ENCODE measurements at places on chromosomes 5 and 9.

- DNase-seq, result peak; percentile 90
These were observed 9.8 kb downstream of the TGFBI start for GRCh38 chr5:136038635-136039034.

DNA sequence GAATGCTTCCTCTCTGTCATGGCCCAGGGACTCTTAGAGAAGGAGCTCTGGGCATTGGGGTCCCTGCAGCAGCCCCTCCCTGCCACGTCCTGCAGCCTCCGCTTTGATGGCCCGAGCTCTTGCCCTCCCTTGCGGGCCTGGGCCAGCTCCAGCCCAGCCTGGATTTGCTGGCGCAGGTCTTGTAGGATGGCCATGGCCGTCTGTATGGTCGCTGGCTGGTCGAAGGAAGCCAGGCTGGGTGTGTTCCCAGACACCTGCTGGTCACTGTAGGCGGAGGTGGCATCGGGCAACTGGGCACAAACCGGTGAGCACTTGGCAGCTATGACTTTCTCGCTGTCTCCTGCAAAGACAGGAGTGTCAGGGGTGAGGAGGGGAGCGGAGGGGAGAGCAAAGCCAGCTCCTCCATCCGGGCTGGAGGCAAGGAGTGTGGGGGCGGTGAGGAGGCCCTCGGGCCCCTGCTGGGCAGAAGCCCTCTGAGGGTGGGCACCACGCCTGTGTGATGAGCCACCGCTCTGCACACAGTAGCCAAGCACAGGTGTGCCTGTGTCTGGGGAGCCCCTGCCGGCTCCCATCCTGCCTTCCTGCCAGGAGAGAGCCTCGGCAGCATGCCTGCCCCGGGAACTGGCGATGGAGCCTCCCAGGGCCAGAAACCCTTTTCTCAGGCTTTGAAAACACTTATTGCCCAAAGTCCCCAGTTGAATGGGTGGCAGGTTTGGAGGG is 12.4 kb downstream of the CCDC187 start:
- DNase-seq, result no peak

DNA sequence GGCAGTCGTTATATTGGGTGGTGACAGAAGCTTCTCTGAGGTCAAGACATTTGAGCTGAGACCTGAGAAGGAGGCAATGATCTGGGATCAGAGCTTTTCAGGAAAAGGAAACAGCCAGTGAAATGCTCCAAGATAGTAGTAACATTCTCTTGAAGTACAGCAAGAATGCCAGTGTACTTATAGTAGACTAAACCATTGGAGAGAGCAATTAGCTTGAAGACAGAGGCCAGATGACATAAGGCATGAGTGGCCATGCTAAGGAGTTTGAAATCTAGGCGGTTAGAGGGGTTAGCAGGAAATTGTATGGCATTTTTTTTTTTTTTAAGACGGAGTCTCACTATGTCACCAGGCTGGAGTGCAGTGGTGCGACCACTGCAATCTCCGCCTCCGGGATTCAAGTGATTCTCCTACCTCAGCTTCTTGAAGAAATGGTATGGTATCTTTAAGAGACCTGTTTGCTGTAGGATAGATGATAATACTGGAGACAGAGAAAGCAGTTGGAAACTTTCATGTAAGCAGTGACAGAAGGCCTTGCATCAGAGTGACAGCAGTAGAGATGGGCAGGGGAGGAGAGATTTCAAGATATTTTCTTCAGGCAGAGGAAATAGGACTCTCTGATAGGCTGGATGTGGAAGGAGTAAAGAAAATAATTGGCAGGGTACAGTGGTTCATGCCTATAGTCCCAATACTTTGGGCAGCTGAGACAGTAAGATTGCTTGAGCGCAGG is 482.2 kb upstream of the PAPPA start:
- DNase-seq, result peak; percentile 64

- peak; percentile 26 for DNase-seq
These were observed 154.1 kb downstream of the ARHGAP26 start for GRCh38 chr5:142924135-142924883.

DNA sequence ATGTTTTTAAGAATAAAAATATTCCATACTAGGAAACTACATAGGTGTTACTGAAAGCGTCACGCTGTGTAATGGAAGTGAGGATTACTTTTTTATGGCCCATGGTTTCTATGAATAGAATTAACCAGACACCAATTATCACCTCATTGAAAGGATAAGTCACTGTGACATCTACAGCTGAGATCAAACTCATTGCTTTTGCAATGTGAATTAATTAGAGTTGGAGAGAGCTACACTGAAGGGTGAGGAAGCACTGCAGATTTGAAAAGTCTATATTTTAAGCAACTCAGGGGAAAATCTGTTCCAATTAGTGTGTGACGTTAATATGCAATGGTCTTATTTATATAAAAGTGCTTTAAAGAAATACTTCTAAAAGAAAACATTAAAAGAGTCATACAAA is 1300.1 kb upstream of the DMAC1 start:
- no peak for DNase-seq

DNA sequence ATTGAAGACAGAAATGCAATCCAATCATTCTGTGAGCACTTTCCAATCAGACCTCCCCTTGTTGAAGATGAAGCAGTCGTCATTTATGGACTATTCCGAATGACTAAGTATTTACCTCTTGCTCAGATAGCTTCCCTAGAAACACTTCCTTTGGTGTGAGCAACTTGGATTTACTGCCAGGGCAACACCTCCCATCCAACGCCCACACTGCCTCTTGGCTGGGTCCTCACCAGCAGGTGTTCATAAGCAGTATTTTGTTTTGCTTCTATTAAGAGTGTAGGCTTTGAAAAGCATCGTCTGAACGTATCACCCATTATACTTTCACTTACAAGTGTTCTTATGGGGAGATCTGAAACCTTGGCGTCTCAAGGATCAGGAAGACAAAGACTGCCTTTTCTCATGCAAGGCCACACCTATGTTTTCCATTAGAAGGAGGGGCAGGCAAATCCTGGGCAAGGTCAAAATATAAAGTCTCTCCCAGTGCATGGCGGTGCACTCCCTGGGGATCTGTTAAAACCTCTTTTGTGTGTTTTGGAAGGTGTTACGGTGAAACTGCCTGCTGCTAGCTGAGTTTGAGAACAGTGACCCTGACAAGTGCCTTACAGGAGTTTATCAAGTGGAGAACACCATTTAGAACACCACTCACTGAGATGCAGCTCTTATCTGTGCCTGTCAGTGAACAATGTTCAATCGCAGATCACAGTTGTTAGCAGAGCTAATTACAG is 10.6 kb upstream of the MARCHF3 start:
- DNase-seq, result peak; percentile 14

GRCh38 chr5:178323541-178323865 is 90.9 kb upstream of the PHYKPL start:
- no peak for DNase-seq

GRCh38 chr5:39014561-39014960 is 59.6 kb downstream of the RICTOR start:
- DNase-seq, result peak; percentile 95

GRCh38 chr5:165616490-165617405 is 2111.3 kb downstream of the MAT2B start:
- peak; percentile 2 for DNase-seq

DNA sequence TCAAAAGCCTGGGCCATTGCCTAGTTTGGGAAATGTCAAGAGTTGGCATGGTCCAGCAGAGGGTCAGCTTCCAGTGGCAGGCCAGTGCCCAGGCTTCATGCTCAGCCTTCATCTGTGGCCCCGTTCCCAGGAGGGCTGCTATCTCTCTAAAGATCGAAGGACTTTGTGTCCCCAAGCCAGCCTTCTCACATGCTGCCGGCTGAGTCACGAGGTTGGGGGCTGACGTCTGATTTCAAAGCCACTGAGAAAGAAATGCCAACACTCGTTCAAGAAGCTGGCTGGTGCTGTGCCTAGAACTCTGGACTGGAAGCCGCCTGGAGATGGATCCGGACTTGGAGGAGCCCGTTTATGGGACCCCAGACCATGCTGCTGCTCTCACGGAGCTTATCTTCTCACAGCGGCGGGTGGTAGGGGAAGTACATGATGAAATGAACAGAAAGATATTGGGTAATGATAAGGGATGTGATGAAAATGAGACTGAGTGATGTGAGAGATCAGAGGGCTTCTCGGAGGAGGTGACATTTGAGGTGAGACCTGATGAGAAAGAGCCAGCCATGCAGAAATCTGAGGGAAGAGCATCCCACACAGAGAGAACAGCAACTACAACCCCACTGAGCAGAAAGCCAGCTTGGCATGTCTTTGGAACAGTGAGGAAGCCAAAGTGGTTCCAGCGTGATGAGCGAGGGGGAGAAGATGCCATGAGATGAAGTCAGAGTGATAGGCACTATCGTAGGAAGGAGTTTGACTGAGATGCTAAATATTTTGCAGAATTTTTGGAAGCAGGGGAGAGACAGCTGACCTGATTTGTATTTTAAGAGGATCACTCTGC is 54.9 kb upstream of the BOD1 start:
- peak; percentile 9 for DNase-seq

DNA sequence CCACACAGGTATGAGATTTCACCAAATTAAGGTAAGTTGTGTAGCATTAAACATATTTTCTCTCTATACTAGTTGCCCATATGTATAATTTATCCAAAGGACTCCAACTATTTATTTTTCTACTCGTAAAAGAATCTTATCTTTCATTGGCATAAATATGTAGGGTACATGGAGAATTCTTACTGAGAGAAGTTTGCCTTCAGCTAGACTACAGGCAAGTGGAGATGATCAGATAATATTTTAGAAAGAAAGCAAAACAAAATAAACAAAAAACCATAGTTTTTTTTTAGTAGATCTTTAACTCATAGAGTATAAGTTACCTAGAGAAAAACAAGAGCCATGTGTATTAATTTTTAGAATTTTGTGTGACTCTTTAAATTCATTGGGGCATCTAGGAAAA is 743.1 kb upstream of the ARRDC3 start:
- DNase-seq, result no peak

DNA sequence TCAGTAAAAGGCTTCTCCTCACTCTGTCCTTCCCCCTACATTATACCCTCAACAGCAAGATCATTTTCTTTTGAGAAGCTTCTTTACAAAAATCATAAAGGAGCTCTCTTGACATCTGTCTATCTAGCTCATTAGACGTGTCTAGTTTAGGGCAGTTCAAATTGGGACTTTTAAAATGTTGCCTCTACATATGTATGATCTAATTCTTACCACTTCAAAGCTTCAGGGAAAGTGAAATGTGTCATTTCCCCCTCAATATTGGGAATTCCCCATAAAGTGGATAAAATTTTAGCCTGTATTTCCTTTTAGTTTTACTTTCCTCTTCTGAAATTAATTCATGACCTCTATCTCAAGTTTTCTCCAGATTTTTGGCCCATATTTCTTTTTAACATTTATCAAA is 323.7 kb downstream of the ARRDC3 start:
- DNase-seq, result no peak

DNA sequence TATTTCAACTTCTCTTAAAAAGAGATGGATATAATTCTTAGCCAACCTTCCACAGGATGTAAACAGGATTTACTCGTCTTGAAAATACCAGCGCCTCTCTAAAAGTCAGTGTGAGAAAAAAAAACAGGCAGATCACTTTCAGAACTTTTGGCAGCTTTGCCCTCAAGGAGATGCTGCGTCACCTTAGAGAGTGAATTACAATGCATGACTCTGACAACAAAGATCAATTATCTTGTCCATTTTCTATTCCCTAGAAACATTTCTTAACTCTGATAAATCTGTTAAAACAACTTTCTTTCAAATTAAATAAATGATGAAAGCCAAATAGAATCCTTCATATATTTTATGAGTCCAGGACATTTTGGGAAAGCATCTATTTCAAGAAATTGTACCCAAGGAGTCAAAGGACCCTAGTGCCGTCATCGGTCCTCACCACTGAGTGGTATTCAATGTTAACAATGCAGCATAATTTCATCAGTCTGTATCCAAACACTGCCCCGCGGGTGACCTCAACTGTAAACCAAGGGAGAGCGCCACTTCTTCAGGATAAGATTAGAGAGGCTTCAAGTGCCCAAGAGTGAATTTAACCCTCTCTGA is 536.0 kb downstream of the PDE4D start:
- DNase-seq, result no peak

GRCh38 chr9:69030851-69031645 is 4.5 kb upstream of the FXN start:
- peak; percentile 22 for DNase-seq

DNA sequence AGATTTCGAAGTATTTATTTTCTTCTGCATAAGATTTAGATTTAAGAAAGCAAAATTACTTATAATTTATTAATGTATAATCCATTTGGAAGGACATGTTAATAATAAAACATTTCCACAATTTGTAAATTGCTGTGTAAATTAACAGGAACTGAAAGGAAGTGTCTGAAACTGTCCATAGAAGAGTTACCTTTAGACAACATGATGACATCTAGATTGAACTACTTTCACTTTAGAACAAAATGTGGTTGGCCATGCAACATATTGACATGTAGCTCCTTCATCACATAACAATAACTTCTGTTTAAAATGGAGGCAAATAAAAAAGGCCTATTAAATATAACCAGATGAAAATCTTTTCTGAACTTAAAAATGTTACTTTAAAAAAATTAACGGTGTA is 1849.5 kb upstream of the ACO1 start:
- no peak for DNase-seq

GRCh38 chr5:39533749-39534148 is 109.0 kb upstream of the DAB2 start:
- no peak for DNase-seq

DNA sequence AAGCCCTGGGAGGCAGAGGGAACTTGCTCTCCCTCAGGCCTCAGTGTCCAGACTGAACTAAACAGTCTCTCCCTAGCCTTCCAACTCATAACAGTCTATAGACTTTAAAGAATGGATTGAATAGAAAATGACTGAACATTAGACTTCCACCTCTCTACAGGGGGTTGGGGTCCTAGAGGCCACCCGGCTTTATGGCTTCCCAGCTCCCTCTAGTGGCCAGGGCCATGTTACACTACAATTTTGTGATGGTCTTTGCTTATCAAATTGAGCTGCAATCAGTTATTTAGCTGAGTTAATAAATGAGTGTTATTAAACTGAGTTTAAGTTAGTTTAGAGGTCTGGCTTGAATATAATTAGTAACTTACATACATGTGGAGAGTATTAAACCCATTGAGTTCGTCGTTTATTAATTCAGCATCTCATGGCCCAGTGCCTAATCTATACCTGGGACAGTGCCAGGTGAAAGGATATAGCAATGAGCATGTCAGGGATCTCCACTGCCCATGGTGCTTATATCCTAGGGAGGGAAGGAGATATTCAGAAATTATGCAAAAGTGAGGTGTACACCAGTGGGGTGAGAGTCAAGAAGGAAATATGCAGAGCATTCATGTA is 105.2 kb downstream of the SH3TC2 start:
- DNase-seq, result peak; percentile 50

- no peak for DNase-seq
These were observed 14.5 kb upstream of the ASS1 start for GRCh38 chr9:130430232-130430631.

DNA sequence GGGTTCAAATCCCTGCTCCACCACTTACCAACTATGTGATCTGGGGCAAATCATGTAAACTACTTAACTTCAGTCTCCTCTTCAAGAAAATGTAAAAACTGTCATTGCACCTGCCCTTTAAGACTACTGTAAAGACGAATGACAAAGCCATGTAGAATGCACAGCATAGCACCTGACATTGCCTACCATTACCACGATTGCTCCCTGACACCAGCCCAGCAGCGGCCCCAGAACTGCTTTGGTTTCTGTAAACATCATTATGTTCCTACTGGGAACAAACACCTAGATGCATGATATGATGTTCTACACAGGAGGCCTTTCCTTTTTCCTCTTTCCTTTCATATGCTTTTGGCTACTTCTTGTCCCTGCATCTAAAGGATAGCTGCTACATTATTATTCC is 23.1 kb upstream of the PLPP6 start:
- DNase-seq, result no peak
